Hindlimb muscle (tissue), 1 donor: ENCODE measurements at places on chromosomes 7 and 10. TPM values are rescaled to one million over a fixed set of nuclear protein-coding genes. Genes with fewer than 3 reads are reported as not detected.

- no peak for DNase-seq
Measured at GRCh38 chr7:106041140-106041717, 70.9 kb downstream of the SYPL1 start.

DNA sequence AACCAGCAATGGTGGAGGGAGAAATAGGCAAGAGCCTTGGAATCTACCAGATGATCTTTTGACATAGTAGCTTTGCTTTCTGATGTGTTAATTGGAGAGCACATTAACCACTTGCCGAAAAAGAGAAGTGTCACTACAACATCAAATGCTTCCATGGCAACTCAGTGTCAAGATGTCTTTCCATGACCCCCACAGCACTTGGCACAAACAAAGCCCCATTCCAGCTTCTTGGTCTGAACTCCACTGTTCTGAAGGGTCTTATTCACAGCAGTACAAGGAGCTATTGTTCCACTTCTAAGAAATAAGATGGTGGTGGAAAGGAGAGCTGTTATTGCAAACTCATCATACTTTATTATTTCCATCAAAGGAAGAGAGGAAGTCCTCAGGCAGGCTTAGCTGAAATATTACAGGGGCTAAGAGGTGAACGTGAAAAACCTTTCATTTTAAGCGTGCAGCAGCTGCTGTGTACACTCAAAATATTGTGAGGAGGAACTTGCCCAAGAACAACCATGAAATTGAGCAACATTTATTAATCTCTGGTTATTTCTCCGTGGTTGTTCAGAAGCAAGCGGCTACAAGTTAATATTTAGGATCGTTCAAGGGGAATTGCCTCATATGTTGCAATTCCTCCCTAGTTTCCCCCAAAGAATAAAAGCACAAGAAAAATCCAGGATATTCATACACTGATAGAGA lies 354.8 kb upstream of the CELF2 start:
- DNase-seq, result no peak

The HNRNPA2B1 gene
- polyA plus RNA-seq, result 635 TPM

DNA sequence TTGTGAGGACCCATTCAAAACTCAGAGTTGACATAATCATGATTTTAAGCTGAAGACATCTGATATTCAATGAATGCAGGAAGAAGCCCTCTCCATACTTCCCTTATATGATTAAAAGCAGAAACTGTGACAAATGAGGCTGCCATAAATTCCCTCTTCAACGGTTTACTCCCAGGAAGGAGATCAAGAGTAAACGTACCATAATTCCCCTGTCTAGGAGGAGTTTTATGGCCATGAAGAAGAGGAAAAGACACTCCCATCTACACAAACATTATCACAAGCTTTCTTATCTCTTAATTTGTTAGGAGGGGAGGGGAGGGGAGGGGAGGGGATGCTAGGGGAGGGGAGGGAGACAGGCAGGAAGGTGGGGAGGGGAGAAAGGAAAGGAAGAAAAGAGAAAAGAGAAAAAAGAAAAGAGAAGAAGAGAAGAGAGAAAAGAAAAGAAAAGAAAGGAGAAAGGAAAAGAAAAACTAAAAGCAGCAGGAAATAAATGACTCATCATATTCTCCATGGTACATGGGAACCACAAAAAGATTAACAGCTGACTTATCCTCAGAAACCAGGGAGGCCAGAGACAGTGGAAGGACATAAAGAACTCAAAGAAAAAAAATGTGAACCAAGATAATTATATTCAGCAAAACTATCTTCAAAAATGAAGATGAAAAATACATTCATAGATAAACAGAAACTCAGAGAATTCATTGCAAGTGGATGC lies 121.6 kb downstream of the ALOX5 start:
- no peak for DNase-seq

DNA sequence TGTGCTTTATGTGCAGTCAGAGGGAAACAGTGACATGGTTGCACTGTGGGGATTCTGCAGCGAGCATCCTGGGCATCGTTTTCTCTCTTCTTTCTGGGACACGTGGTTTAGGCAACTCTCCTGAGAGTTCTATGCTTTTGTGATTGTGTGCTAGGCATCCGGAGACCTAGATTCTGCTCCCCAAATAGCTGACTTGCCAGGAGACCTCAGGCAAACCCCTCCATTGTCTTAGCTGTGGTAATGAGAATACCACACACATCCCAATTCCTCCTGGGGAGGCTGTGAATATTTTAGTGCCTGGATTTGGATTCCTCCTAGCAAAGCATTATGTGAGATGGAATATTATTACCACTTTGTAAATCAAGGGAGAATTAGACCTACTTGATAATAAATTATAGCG lies 611.9 kb upstream of the C7orf33 start:
- no peak for DNase-seq

DNA sequence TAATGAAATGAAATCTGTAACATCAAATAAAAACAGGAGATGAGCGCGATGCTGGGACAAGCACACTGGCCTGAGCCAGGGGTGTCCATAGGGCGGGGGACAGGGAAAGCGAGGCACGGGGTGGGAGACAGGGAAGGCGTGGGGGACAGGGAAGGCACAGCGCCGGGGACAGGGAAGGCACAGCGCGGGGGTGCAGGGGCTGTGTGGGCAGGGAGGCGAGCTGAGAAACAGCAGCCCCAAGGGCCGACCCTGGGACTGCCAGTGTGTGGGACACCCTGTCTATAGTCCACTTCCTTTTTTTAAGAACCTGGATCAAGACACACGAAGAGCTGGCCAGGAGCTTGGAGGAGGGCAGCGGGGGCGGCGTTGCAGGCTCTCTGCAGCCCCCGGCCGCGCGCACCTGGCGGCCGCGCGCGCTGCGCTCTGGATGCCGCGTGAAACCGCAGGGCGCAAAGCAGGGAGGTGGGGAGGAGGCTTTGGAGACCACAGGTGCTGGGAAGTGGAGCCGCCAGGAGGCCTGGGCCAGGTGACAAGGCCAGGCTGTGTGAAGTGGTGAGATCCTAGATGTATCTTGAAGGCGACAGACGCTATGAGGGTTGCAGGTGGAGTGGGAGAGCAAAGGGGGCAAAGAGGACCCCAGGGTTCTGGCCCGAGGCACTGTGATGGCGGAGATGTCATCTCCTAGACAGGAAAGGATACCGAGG lies 157.7 kb downstream of the COBL start:
- DNase-seq, result no peak

DNA sequence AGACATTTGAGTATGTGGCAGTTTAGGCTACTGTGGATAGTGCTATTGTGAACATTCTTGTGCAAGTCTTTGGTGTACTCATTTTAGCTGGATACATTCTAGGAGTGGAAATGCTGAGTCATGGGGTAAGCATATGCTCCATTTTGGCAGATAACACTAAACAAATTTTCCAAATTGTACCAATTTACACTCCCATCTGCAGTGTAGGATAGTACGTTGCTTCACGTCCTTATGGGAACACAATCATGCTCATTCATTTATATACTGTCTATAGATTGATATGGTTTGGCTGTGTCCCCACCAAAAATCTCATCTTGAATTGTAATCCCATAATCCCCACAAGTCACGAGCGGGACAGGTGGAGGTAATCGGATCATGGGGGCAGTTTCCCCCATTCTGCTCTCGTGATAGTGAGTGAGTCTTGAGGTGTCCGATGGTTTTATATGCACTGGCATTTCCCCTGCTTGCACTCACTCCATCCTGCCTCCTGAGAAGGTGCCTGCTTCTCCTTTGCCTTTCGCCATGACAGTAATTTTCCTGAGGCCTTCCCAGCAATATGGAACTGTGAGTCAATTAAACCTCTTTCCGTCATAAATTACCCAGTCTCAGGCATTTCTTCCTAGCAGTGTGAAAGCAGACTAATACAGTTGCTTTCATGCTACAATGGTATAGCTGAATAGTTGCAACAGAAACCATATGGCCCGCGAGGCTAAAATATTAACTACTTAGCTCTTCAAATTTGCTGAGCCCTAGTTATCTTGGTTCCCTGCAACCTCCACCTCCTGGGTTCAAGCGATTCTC lies 25.6 kb downstream of the RNF216 start:
- peak; percentile 17 for DNase-seq

The GIMAP4 gene
- polyA plus RNA-seq, result 18.7 TPM

- DNase-seq, result no peak
Measured at GRCh38 chr10:121771966-121772365, 155.9 kb downstream of the ATE1 start.

DNA sequence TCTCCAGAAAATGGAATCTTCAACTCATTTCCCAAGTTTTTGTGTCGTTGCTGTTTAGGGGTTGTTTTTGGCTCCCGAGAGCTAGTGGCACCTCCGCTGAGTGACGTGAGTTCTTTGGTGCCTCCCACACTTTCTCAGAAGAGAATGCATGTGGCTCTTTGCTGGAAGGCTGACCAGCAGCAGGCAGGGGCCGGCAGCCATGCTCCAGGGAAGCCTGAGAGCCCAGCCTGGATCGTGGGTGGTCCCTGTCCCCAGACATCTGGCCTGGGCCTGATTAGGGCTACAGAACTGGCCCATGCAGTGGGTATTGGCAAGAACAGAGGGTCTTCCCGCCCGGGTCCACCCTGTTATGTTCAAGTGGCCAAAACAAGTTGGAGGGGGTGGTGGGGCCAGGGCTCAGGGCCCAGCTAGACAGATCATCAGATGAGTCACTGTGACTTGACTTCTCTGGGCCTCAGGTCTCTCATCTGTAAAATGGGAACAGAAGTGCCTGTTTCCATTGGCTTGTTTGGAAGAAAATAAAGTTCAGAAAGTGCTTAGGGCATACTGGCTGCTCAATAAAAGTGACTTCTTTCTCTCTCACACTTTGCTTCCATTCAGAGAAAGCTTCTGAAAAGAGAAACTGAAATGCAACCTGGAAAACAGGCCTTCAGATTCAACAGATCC lies 83.1 kb downstream of the STRA8 start:
- no peak for DNase-seq

GRCh38 chr10:99965700-99966099 lies 44.0 kb downstream of the DNMBP start:
- no peak for DNase-seq

GRCh38 chr10:69382382-69383117 lies 34.2 kb downstream of the TACR2 start:
- DNase-seq, result no peak

The PLXNA4 gene
- polyA plus RNA-seq, result 2.6 TPM

- no peak for DNase-seq
Measured at GRCh38 chr7:101557421-101557820, 71.7 kb downstream of the MYL10 start.

DNA sequence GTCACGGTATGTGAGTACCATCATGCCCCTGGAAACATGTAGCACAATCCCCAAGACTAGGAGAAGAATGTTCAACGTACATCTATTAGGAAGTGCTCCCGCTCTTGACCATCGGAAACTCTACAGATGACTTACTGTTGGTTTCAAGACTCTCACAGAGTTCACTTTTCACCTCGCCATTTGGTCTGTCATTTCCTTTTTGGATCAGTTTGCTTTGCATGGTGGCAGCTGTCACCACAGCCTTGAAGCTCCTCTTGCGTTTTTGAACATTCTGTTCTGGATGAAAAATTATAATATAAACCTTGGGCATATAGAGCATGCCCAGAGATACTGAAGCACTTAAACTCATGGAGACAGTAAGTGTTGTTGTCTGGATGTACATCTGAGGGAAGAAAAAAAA lies 806.8 kb downstream of the GRM8 start:
- DNase-seq, result no peak

DNA sequence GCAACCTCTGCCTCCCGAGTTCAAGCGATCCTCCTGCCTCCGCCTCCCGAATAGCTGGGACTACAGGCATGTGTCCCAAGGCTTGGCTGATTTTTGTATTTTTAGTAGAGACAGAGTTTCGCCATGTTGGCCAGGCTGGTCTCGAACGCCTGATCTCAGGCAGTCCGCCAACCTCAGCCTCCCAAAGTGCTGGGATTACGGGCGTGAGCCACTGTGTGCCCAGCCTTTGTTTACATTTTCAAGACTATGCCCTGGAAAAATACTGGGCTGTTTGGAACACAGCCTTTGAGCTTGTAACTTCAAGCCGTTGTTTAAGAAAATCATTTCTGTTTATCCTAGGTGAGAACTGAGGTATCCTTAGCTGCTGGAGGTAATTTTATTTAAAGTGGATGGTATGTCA lies 1.9 kb downstream of the ZKSCAN1 start:
- no peak for DNase-seq

The PRR15 gene
- polyA plus RNA-seq, result not detected

DNA sequence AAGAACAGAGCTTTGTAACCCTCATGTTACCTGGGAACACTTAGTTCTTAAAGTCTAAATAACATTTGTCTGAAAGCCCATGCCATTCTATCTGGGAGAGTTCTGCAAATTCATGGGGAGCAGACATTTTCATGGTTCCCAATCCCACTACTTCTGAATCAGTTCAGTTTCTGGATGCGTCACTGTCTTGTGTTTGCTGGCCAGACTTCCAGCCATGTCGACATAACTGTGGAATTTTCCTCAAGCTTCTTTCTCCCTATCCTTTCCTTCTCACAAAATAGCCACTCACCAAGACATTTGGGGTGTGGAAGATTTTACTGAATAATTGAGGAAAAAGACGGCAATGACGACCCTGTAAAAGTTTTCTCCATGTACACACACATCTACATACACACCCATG lies 272.5 kb downstream of the NEBL start:
- DNase-seq, result peak; percentile 75

DNA sequence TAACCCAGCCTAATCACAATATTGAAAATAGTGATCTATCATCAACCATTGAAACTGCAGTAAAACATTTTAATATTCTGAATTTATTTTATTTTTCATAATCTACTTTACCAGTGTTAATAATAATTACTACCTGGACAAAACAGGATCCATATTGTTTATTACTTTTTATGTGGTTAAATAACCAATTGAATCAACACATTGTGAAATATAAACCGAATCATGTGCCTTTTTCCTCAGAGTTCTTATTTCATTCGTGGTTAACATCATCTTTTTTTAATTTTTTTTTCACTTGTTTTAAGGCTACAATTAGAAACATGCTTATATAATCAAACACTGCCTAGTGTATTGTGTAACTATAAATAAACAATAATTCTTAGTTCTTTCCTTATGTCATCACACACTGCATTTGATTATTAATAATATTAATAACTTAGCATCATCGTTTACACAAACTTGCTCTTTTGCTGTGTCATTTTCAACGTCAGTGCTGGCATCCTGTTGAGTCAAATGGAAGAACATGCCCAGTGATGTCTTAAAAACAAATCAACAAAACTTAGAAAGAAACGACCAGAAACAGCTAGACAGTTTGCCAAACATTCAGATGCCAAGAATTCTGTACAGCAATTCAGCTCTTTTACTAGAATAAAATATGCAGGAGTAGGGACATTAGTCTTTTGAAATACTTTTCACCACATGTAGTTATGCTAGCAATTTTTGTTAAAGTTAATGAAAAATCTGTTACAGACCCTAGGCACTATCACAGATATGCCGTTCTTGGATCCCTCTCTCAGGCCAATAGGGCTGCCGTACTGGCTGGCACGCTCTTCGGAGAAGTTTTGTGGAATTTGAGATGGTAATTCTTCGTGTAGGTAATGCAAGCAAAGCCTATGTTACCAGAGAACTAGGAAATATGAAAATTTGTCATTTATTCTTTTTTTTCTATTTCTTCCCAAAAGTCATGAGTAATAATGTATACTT lies 330.4 kb upstream of the SEMA3A start:
- DNase-seq, result no peak
